ENCODE measurements at places on chromosomes 13 and 19.

DNA sequence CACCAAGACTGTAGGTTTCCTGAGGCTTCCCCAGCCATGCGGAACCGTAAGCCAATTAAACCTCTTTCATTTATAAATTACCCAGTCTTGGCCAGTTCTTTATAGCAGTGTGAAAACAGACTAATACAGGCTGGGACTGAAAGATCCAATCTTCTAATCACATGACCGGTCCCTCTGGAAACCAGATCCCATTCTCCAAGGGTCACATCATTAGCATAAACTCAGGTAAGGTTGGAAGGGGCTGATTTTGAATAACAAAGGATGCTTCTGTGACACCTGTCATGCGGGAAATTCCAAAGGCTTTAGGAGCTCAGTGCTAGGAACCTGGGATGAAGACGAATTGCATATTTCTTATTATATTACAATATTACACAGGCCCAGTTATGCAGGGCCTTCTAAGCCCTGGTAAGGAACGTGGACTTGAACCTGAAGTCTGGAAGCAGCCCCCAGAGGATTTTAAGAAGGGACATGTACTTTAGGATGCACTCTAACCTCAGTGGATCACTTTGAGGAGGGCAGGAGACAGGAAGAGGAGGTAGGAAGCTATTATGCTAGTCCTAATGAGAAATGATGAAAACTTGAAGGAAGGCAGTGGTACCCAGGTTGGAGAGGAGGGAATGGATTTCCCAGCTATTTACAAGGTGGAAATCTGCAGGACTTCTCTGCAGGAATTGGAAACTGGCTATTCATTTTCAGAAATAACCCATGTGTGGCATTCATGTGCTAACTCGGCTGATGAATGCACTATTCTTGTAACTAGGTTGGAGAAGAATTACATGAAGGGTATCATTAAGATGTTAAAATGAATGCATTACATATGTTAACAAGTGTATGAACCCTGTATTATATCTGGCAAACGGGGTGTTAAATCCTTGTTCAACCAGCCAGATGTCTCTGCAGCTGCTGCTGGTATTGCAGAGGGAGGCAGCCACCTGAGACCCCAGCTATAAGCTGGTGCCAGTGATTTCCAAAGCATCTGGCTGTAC lies 19.3 kb downstream of the TNFSF11 start:
- DNase-seq, result no peak

DNA sequence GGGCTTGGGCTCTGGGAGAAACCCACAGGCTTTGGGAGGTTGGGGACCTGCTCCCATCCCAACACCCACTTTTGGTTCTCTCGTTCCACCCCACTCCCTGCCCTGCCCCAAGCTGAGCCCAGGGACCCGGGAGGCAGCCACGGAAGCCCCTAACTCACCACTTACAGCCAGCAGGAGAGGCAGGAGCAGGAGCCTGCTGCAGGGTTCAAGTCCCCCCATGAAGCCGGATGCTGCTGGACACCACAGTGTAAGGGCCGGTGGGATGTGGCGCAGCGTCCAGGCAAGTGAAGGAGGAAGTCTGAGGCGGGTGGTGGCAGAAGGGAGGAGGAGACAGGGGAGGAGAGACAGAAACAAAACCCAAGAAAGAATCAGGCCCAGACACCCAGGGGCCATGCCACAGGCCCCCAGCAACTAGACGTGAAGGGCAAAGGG lies at the start of gene TYROBP:
Gene TYROBP (minus strand): TSS at position 286 of the 432 bp plus-strand sequence. CDS start 67 bp downstream, at position 219.
- DNase-seq, result no peak

DNA sequence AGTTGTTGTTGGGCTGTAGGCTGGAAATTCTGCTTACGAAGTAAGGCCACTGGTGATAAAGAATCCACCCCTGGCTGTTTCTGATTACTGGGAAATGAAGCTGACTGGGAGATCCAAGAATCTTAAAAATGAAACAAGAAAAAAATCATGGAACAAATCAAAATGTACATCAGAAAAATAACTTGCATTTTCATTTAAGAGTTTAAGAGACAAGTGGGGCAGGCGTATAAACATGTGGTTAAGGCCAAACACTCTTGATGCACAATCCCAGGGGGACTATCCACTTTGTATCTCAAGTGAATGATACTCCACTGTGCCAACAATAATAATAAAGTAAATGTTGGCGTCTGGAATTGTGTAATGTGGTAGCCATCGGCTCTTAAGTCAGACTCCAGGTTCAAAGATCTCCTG lies 24.6 kb downstream of the ZMYM5 start:
- DNase-seq, result no peak

DNA sequence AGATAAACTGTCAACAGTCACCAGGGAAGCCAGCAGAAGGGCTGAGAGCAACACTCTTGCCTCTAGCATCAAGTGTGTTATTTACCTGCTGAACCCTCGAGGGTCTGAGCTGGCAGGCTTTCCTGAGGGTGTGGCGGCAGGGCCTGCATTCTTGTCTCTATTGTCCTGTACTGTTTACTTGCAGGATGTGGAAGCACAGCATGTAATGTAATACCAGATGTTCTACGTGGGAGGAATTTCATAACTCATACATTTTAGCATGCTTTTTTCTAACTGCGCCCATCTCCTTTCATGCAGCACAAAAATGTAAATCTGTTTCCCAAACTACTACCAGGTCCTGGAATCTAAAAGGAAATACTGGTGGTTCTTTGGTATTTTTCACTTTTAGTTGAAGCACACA lies 153.1 kb downstream of the RGCC start:
- DNase-seq, result no peak

DNA sequence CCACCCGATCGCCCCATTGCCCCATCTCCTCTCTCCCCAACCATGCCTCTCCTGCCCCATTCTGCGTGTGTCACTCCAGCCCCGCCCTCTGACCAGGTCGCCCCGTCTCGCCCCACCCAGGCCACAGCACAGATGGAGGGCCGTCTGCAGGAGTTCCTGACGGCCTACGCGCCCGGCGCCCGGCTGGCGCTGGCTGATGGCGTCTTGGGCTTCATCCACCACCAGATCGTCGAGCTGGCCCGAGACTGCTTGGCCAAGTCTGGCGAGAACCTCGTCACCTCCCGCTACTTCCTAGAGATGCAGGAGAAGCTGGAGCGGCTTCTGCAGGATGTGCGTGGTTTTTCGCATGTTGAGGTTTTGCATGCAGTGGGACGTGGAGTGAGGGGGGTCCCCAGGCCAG lies 26.2 kb downstream of the MAST3 start:
- DNase-seq, result no peak

- peak; percentile 2 for DNase-seq
Measured at GRCh38 chr13:86572115-86572514, 772.9 kb upstream of the SLITRK6 start.

GRCh38 chr13:106088085-106088484 lies 447.4 kb downstream of the EFNB2 start:
- DNase-seq, result no peak

DNA sequence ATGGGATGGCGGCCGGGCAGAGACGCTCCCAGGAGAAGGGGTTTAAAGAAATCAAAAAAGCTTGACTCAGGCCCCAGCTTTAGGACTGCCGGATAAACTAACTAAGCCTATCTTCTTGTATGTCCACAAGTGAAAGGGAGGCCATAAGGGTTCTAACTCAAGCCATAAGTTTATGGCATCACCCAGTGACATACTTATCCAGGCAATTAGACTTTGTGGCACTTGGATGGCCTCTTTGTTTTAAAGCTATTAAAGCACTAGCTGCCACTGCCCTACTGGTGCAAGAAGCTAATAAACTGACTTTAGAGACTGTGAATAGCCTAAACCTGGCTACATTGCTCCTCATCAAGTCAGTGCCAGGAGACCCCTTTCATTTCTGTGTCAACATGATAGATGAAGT lies 102.0 kb downstream of the ZNF429 start:
- DNase-seq, result no peak

GRCh38 chr13:93721483-93721882 lies 494.9 kb downstream of the GPC6 start:
- no peak for DNase-seq

GRCh38 chr13:105165449-105166125 lies 1369.9 kb downstream of the EFNB2 start:
- no peak for DNase-seq

DNA sequence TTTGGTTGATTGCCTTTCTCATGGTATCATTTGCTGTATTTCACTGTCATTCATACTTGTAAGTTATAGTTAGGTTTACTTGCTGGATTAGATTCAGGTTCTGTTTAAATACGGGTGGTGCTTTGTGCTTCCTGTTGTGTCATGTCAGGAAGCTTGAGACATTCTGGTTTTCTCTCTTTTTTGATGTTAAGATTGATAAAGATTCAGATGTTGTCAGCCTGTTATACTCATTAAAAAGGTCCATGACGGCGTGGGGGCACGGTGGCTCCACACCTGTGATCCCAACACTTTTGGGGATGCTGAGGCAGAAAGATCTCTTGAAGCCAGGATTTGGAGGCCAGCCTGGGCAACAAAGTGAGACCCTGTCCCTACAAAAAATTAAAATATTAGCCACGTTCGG lies 45.7 kb downstream of the NAA16 start:
- no peak for DNase-seq

DNA sequence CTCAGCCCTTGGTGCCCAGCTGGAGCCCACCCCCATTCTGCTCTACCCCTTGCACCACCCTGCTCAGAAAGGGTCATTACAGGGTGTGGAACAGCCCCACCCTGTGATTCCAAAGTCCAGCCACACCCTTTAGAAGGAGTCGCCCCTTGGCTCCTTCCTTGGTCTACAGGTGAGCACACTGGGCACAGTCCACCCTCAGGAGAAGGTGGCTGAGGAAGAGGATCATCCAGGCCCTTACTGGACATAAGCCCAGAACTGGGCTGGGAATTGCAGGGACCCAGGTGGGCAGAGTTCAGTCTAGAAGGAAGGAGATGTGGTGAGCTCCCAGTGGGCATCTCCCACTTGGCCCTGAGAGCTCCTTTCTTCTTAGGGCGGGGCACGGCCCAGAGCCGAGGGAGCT lies 8.6 kb downstream of the SLC46A3 start:
- no peak for DNase-seq

DNA sequence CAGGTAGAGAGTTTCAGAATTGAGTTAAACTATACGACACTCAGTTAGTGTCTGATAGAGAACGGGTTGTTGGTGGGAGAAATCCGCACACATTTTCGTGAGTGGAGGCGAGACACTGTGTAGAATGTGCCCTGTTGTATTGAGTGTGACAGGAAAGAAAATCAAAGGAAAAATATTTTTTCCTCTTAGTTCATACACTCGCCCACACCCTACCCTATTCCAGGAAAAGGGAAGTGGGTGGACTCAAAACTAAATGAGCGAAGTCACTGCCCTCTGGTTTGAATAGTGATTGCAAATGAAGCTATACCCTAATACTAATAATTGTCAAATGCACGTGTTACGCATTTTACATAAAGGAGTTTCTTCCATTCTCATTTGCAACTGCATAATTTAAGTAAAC lies 2.0 kb downstream of the ZNF347 start:
- no peak for DNase-seq

DNA sequence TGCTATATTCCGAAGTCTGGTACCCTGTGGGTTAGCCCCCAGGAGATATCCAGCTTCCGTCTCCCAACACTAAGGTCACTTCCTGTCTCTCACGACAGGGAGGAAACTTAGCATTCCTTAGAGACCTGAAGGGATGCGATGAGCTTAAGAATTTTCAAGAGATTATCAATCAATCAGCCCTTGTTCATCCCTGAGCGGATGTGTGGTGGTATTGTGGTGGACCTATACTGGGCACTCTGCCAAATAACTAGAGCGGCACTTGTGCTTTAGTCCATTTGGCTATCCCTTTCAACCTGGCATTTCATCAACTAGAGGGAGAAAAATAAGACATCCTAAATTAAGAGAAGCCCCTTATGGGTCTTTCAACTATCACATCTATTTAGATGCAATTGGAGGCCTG lies 30.9 kb upstream of the ZNF562 start:
- no peak for DNase-seq

- no peak for DNase-seq
Measured at GRCh38 chr19:51096473-51097165, 11.6 kb downstream of the CTU1 start.

Data from NCI-H460 (cell line).